ENCODE measurements at places on chromosomes 11 and 22.
A peak's percentile ranks its signal among the peaks of the same experiment; 100 is the strongest.

- DNase-seq = peak; percentile 65
These were observed 1410.2 kb downstream of the BRD1 start for GRCh38 chr22:48417225-48418070.

DNA sequence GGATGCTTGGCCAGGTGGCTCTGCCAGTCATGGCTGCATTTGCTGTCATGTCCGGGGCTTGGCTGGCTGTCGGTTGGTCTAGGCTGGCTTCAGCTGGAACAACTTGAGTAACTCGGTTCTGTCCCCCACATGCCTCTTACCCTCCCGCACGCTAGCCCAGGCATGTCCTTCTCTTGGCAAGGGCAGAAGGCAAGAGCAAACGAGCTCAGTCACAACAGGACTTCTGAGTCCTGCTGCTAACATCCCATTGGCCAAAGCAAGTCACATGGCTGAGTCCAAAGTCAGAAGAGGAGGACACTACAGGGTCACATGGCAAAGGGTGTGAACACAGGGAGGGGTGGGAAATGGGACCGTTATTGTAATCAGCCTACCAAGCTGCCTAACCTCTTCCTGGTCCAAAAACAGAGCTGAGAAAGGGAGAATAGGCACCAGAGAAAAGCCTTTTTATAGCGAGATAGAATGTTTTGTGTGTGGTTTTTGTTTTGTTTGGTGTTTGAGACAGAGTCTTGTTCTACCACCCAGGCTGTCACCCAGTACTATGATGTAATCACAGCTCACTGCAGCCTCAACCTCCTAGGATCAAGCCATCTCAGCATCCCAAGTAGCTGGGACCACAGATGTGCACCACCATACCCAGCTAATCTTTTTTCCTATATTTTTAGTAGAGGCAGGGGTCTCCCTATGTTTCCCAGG lies 81.9 kb downstream of the MN1 start:
- peak; percentile 78 for DNase-seq

GRCh38 chr11:119195680-119196079 lies 10.4 kb downstream of the NHERF4 start:
- DNase-seq = no peak

GRCh38 chr11:100680070-100680469 lies 7.0 kb upstream of the ARHGAP42 start:
- DNase-seq = no peak

GRCh38 chr11:43954241-43954640 lies 11.8 kb downstream of the C11orf96 start:
- DNase-seq = no peak

DNA sequence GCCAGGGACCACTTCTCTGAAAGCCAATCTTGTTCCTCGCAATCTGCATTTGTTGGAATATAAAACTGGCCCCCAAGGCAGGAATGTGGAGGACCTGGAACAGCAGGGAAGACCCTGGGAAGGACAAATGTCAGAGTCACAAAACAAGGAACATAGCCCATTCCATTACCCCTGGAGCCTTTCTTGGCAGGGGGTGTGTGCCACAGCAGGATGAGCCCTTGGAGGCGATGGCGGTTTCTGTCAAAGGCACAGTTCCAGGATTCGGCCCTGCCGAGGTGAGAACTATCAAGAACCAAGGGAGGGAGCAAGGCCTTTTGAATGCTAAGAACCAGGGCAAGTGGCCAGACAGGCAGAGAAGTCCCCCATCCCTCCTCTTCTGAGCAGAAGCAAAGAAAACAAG lies 204.3 kb downstream of the TRIM29 start:
- DNase-seq = no peak

GRCh38 chr11:70456921-70457532 lies 58.7 kb downstream of the CTTN start:
- DNase-seq = no peak

DNA sequence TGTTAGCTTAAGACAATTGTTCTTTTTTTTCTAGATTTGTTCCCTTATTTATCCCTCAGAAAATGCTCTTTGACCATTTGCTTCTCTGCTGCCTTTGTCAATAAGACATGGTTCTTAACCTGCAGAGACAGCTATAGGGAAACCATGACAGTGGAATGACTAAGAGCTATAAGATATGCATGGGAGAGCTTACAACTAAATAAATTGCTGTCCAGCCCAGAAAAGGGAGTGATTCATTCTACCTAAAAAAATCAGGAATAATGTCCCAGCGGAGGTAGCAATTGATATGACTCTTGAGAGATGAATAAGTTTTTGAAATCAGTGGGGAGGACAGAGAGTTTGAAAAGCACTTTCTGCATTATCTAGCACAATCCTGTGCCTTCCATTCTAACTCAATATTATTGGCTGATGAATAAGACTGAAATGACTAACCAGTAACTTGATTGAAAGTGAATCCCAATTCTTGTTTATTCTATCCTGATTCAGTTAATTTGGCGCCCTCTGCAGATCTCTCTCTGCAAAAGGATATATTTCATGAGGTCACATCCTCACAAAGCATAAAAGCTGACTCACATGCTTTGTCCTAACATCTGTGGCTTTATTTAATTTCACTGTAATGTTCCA lies 680.5 kb upstream of the API5 start:
- no peak for DNase-seq

DNA sequence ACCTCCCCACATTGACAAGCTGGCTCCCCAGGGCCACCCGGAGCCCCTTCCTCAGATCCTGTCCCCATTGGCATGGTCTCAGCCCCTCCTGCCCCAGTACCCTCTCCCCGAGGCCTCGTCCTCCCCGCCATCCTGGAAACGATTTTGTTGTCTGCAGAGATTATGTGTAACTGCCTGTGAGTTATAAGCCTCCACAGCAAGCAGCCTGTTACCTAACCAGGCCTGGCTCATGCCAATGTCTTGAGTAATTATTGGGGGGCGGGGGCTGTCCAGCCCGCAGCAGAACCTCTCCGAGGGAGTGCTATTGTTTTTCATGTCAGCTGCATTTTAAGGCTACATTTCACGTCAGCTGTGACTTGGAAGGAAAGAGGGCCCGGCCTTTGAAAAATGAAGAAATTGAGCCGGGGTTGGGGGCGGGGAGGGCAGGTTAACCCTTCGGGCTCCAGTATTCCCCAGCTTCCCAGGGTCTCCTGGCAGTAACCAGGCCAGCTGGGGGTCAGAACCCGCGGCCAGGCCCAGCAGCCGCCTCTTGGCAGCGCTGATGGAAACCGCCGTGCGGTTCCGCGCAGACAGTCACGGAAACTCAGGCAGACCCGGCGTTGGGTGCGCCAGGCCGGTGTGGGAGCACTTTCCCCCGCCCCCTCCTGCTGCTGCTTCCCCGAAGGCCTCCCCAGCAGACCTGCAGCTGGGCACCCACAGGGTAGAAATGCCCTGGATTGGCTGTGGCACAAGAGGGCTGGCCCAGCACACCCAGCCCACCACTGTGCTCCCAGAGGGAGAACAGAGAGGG lies 59.5 kb downstream of the CDKN1C start:
- DNase-seq = peak; percentile 89

- no peak for DNase-seq
These were observed 9.8 kb upstream of the FUT4 start for GRCh38 chr11:94533696-94534630.

GRCh38 chr22:45882881-45883810 lies 93.8 kb downstream of the WNT7B start:
- peak; percentile 67 for DNase-seq

- DNase-seq = no peak
These were observed 21.5 kb upstream of the CABP2 start for GRCh38 chr11:67544616-67545242.

DNA sequence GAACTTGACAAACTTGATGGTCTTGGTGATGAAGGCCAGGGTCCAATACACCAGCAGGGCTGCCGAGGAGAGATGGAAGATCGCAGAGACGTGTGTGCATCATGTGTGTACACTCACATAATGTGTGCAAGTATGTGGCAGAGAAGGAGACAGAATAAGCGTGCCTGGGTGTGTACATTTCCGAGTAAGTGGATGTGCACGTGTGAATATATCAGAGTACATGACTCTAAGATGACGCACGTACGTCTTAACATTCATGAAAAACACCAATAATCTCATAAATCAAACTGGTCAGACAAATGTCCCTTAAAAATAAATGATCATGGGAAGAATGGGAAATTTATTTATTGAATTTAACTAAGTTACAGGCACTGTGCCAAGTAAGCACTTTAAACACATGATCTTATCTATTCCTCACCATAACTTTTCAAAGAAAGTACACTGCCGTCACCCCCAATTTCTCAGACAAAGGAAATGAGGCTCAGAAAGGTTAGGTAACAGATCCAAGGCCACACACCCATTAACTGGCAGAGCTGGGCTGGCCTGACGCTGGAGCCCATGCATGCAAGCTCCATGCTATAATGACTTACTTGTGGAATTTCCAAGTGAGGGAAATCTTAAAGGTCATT lies 13.0 kb downstream of the ABCC8 start:
- no peak for DNase-seq

GRCh38 chr22:24950272-24950902 lies 2.1 kb upstream of the KIAA1671 start:
- no peak for DNase-seq

- no peak for DNase-seq
These were observed 35.6 kb downstream of the MYH9 start for GRCh38 chr22:36351921-36352802.

- no peak for DNase-seq
These were observed 36.1 kb upstream of the HTATIP2 start for GRCh38 chr11:20327377-20327935.

- DNase-seq = peak; percentile 20
These were observed 903.7 kb downstream of the BRD1 start for GRCh38 chr22:48923996-48924395.

GRCh38 chr22:19937616-19938473 lies 3.7 kb upstream of the COMT start:
- no peak for DNase-seq

DNA sequence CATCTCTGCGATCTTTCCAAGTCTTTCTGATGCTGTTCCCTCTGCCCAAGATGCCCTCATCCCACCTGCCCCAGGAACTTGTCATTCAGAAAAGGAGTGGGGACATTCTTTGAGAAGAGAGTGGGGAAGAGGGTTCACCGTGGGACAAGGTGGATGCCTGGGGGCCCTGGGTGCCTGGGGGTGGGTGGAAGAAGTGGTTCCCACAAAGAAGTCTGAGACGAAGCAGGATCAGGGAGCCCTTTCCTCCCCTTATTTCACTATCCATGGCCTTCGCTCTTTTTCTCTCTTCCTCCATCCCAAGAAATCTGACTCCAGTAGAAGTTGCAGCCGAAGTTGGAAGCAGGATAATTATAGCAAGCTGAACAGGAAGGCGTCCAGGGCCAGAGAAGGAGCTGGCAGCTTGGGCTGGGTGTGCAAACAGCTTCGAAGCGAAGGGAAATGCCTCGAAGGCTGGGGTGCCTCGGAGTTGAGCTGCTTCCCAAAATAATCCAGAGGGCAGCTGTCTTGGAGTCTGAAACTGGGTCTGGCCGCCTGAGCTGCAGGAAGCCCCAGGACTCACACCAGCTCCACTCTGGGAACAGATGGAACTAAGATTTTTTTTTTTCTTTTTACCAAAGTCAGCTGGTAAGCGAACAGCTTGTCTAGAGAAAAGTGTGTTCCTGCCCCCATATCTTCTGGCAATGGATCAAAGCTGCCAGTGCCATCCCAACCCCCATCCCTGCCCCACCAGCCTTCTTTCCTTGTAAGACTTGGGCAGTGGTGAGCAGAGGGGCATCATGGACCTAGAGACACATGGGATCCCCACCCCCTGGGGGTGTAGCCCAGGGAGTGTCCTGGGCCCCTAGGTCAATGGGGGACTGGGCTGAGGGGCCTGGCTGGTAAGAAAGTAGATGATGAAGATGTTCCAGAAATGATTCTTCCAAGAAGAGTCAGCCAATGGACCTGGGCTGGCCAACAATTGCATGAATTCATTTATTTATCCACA lies 31.5 kb downstream of the PARVG start:
- DNase-seq = no peak

DNA sequence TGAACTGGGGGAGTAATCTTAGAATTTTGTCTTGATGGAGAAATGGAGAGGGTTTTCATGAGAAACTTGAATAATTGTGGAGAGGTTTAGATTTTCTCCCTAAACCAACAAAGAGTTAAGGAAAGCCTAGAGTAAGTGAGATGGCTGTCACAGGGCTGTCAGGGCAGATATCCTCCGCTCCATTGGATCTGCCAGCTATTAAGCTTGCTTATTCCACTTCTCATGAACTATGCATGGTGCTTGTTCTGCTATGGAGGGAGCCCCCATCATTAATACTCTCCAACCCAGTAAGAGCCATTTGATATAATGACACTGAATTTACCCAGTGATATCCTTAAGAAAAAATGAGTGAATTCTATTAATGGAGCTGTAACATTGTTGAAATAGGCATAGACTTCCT lies 342.8 kb upstream of the MTNR1B start:
- no peak for DNase-seq

DNA sequence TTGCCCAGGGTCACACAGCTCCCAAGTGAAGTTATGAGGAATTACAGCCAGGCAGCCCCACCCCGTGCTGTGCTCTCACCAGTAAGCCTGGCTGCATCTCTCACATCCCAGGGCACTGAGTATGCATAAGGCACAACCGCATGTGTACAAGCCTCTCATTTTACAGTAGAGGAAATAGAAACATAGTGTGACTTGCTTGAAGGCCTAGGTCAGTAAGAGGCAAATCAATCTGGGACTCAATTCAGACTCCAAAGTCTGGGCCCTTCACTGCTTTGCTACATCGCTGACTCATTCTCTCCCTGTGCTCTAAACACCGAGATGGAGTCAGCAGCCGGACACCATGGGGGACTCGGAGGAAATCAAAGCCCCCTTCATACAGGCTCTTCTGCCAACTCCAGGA lies 7.9 kb downstream of the ABTB2 start:
- DNase-seq = no peak

- DNase-seq = no peak
These were observed 55.4 kb upstream of the B3GNT6 start for GRCh38 chr11:76978818-76979217.

DNA sequence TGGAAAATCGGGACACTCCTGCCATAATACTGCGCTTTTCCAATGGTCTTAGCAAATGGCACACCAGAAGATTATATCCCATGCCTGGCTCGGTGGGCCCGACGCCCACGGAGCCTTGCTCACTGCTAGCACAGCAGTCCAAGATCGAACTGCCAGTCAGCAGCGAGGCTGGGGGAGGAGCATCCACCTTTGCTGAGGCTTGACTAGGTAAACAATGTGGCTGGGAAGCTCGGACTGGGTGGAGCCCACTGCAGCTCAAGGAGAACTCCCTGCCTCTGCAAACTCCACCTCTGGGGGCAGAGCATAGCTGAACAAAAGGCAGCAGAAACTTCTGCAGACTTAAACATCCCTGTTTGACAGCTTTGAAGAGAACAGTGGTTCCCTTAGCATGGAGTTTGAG lies 15.6 kb downstream of the PTH start:
- DNase-seq = no peak

GRCh38 chr11:5684646-5685362 lies at the start of gene TRIM5:
TRIM5 (minus strand) TSS chr11:5685074; CDS start chr11:5680177, 4,897 bp downstream.
- peak; percentile 89 for DNase-seq

- no peak for DNase-seq
These were observed 39.8 kb downstream of the OR6Q1 start for GRCh38 chr11:58070585-58070984.

- no peak for DNase-seq
These were observed 19.0 kb downstream of the CHST1 start for GRCh38 chr11:45646275-45646927.

DNA sequence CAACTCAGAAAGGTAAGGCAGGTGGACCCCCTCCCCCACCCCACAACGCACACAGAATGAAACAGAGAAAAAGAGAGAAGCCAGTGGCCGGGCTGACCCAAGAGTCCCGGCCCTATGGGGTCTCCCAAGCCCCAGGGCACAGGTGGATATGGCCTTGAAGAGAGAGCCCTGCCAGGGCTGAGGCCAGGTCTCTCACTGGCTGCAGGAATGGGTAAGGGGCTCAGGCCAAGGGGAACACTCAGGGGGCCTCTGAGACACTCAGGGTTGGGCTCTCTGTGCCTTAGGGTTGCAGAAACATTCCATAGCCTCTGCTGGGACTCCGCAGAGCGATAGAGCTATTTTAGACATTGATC lies 98.0 kb downstream of the PDE2A start:
- DNase-seq = peak; percentile 40
